ENCODE measurements at places on chromosomes 12 and 14.

DNA sequence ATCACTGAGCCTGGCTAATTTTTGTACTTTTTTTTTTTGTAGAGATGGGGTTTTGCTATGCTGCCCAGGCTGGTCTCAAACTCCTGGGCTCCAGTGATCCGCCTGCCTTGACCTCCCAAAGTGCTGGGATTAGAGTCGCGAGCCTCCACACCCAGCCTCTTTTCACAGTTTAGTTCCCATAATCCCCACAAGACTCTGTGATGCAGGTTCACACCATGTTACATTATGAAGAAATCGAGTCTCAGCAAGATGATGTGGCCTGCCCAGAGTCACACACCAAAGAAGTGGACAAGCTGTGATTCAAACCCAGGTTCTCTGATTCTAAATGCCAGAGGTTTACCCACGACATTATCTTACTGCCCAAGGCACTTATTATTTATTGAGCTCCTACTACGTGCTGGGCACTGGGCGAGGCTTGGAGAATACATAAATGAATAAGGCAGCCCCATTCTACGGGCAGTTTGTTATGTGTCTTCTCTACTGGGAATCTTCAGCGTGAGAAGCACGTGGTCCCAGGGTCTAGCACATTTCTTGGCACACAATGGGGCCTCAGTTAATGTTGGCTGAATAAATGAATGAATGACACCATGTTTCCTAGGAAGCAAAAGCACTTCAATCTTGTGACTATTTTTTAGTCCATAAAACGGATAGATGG, 23.5 kb upstream of the OASL start:
- no peak for DNase-seq

GRCh38 chr12:47805417-47805816, 14.3 kb downstream of the HDAC7 start:
- no peak for DNase-seq

DNA sequence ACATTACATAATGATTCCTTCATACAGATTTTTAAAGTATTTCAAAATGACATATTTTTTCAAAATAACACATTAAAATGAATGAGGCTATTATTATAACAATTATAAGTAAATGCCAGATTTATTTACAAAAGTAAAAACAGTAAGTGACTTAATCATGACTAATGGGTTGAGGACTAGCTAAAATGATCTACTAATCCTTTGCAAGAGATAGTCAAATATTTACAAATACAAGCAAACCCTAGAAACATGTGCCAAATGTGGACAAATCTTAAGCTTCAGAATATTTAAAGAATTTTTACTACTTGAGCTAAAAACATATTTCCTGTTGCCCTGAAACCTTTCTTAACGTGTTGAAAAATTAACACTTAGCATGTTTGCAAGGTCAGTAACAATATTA, 74.8 kb downstream of the KIF21A start:
- DNase-seq: no peak

GRCh38 chr12:132710043-132710404, 618 bp upstream of the PGAM5 start:
- no peak for DNase-seq

- no peak for DNase-seq
Measured at GRCh38 chr14:79465651-79466050, 745.7 kb downstream of the DIO2 start.
